RPMI8226 (cell line): ENCODE measurements at places on chromosomes 2 and 18.
A peak's percentile ranks its signal among the peaks of the same experiment; 100 is the strongest.

DNA sequence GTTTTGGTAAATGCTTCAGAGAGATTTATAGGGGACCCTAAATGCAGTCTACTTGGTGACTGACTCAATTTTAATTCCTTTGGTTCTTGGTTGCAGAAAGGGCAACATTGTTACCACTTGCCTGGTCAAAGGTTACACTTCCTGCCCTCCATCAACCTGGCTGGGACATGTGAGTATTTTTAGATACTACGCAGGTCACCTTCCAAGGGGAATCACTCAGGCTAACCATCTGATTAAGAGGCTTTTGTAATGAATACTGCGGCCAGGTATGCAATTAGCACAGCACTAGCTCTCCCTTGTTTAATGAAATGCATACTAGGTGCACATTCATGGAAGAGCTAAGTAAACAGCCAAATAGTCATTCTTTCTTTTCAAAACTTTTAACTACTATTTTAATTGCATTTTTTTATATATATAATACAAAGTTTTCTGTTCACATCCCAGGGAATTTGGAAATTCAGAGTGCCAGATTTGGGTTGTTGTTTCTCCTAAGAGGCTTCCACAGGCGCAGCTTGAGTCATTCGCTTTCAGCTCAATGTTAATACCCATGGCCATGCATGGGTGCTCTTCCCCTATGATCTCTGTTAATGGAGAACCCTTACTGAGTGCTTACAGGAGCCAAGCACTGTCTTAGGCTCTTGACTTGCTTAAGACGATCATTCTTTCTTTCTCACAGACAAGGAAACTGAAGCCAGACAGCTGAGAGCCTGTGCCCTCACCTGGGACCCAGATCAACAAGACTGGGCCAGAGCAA lies 152.2 kb downstream of the MTX2 start:
- no peak for DNase-seq

DNA sequence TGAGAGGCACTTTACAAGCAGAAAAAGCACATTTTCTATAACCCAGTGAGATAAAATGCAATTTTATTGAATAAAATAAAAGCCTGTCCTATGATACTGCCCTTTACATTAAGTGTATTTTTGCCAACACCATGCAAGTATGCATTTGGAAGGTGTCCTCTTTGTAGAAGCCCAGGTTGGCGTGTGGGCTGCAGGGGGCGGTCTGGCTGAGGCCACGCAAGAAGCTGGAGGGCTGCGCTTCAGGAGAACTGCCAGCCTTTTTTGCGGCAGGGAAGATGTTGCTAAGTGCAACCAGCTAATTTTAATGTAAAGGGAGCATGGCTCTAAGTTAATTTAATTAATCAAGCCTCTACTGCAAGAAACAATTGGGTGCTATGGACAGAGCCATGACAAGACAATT lies 562.8 kb upstream of the SALL3 start:
- DNase-seq: no peak

DNA sequence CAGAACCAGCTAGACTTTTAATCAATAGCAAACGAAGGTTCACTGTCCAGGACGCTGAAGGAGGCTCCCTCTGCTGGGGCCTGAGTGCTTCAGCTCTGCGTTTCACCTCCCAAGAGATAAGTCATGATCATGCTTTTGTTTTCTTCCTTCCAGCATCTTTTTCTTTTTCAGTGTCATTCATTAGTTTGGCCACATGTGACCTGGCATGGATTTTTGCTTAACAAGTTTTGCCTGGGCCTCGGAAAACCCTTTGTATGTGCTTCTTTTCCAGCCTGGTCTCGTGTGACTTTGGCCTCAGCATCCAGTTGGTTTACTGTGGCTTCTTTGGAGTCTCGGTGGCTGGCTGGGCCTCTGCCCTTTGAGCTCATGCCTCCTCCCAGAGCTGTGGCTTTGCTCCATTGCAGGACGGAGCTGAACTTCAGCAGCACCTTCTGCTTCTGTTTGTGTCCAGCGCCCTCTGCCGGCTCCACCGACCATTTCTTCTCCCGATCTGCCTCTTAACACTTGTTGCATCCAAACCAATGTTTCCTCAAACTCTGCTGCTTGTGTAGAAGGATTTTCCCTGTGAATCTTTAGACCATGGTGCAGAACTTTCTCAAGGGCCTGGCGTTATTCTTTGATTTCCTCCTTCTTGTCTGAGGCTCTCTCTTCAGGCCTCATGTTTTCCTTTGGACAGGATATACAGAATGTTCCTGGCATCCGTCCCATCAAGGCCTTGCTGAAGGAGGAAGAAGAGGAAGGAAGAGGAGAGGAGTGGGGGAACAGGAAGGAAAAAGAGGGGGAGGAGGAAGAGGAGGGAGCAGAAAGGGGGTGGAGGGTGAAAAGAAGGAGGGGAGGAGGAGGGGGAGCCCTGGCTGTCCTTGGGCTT lies 23.6 kb upstream of the HES6 start:
- peak; percentile 79 for DNase-seq

GRCh38 chr2:168758970-168759820 lies 43.2 kb upstream of the NOSTRIN start:
- peak; percentile 40 for DNase-seq

- peak; percentile 2 for DNase-seq
These were observed 45.2 kb upstream of the SULT1C3 start for GRCh38 chr2:108194409-108195132.

DNA sequence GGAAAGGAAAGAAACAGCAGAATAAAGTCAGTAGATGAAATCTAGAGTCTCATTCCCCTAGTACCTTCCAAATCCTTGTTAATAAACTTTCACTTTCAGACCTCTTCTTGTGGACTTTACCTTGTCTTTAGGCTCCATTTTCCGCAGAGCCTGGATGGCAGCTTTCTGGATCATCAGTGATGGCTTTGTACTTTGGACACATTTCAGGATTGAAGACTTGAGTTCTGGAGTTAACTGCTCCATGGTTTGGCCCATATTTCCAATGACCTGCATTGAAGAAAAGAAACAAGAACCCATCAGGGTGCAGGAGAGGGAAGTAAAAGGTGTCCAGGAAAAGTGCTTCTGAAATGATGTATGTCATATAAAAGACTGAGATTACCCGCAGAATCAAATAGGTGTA lies 14.4 kb downstream of the APOB start:
- DNase-seq: no peak

DNA sequence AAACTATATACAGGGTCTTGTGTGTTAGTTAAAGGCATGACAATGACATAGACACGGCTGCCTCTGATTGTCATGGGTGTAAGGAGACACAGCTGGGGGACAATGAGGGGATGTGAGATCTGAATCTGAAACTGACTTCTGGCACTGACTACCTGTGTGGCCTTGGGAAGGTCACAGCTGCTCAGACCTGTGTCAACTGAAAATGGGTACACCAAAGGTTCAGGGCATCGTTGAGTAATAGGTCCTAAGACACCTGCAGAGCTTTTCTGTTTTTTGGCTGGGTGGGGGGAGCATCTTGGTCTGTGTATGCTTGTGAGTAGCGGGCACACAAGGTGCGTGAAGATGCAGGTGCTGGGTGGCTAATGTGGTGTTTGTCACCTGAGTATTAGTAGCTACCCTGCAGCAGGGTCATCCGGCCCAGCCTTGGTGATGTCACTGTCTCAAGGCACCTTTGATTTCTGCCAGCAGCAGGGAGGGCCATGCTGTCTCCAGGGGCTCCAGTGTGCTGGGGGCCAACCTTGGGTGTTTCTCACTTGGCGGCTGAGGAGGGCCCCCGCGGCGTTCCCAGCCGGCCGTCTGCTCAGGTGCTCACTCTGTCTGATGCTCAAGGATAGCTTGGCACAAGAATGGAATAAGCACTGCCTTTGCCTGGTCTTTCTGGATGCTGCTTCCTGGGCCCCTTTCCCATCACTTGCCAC lies 53.1 kb upstream of the HS6ST1 start:
- DNase-seq: peak; percentile 92

GRCh38 chr2:190477661-190478454 lies 56.7 kb downstream of the NEMP2 start:
- no peak for DNase-seq

GRCh38 chr2:136505462-136505861 lies 259.9 kb upstream of the THSD7B start:
- no peak for DNase-seq

DNA sequence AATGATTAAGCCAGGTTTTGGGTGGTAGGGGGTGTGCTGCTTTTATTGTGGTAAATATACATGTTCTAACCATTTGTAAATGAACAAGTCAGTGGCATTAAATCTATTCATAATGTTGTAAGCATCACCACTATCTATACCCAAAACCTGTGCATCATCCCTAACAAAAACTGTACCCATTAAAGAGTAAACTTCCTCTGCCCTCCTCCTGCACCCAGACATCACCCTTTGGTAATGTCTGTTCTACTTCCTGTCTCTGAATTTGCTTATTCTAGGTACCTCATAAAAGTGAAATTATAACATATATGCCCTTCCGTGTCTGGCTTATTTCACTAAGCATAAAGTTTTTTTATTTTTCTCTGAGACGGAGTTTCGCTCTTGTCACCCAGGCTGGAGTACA lies 14.1 kb downstream of the RIF1 start:
- DNase-seq: no peak

DNA sequence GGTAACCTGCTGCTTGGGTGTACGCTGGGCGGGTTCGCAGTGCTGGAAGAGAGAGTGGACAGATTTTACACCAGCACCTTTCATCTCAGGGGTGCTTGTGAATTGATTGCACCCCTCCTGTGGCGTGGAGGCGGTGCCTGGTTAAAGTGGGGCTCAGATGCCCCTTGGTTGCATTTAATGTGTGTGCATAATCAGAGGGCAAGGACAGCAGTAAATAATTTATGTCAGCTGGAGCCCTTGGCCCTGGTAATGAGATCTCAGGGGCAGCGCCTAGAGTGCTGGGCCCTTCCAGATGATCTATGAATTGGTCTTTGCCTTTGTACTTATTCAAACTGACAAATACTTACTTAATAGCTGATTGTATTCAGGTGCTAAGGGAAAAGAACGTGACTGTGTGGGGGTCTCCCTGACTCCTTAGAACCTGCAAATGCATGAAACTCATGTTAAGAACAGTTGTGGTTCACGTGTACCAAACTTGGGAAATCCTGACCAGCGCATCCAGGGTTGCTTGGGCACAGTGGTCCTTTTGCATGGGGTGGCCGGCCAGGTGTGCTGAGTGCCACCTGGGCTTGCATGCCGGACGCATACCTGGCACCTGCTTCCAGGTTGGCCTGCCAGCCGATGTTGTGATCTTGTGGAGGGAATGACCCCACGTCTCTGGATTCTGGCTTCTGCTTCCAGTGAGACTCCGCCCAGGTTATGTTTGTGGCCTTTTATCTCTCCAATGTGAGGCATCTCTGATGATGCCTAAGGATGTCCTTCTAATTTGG lies 118.5 kb downstream of the AGAP1 start:
- DNase-seq: no peak

- DNase-seq: no peak
These were observed 500.7 kb downstream of the RIT2 start for GRCh38 chr18:42614619-42615293.

GRCh38 chr18:47448956-47449355 lies 197.5 kb upstream of the SKOR2 start:
- no peak for DNase-seq

GRCh38 chr2:241049739-241050623 lies 51.6 kb downstream of the SNED1 start:
- no peak for DNase-seq

- no peak for DNase-seq
These were observed 76.8 kb upstream of the EPC2 start for GRCh38 chr2:148567716-148568115.

DNA sequence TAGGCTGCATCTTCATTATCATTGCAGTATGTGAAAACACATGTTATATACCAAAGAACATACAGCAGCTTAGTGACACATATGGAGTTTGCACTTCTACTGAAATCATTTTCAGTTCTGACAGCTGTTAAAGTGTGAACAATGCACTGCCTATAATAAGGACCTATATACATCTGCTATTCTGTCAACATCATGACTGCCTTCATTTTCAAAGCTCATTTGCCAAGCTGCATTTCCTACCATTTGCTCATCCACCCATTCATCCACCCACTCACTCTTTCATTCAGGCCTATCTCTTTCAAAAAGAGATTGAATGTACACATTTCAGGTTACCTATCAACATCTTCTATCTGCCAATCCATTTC lies 81.7 kb upstream of the STK17B start:
- no peak for DNase-seq

DNA sequence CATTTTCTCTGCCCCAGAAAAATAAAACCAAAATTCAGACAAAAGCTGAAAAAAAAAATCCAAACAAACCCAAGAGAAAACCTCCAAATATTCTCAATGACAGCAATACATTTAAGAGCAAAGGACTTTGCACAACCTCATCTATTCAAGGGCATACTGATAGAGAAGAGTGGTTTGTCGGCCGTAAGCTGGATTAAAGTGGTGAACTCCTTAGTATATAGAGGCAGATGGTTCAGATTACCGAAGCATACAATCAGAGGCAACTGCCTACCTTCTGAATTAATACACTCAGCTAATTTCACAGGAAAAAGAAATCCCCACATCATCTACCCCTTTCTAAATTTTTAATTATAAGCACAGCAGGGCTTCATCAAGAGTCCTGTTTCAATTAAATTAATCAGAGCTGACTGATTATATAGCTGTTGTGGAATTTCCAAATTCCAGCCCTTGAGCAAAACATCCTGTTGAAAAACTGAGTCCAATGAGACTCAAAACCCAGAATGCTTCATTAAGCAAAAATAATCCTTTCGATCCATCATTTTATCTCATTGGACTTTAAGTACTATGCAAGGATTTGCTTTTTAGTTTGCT lies at the start of gene CPLX4:
TSS of gene CPLX4 (minus strand) at position 190 of the 591 bp plus-strand sequence. CDS start at position 3, 187 bp downstream.
- DNase-seq: no peak
